ENCODE measurements at places on chromosomes 12 and 14.

DNA sequence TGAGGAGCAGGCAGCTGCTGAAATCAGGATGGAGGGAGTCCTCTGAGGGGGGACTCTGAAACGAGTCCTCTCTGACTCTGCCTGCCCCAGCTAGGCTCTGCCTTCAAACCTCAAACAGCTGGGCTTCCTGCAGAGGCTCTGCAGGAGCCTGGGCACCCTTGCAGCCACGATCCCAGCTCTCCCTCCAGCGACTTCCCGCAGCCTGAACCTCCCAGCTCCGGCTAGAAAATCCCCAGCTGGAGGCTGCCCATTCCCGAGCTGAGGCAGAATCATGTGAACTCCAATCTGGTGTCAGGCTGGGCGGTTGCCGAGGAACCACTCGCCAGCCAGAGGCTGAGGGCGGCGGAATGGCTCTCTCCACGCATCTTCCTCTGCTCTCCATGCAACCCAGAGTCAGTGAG, at the start of gene GPR68:
GPR68 (minus strand) TSS at position 204 of the 401 bp plus-strand sequence. CDS start 9,654 bp downstream, outside the sequence.
- DNase-seq: no peak

DNA sequence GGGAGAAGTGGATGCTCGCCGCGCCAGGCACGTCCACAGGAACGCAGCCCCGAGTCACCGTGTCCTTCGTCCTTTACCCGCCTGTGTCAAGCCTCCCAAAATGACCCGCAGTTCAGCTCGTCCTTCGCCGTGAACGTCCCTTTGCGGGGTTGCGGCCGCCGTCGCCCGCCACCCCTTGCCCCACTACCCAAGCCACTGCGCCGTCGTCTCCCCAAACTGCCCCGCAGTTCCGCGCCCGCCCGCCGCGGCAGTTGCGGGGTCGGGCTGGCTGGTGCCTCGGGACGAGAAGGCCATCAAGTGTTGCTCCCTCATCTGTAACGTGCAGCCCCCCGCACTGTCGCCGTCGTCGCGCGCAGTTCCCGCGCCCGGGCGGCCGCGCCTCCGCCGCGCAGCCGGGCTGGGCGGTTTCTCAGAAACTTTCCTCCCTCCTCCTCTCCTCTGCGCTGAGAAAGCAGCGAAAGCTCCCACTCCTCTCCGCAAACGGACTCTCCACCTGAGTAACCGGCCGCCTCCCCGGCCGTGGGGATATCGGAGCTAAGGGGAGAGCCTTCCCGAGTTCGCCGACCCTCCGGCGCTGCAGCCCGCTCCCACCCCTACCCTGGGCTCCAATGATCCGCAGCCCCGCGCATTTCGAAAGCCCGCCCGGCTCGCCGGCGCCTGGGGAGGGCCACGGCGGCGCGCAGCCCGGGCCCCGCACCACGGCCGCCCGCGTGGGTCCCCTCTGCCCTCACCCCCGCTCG, 6.7 kb downstream of the CDKN1B start:
- no peak for DNase-seq

GRCh38 chr12:131827961-131828534, at the start of gene MMP17:
MMP17 (plus strand) TSS chr12:131828393; CDS start chr12:131828495, 102 bp downstream.
- no peak for DNase-seq

- no peak for DNase-seq
Measured at GRCh38 chr14:64649383-64649998, 54.7 kb upstream of the PLEKHG3 start.

DNA sequence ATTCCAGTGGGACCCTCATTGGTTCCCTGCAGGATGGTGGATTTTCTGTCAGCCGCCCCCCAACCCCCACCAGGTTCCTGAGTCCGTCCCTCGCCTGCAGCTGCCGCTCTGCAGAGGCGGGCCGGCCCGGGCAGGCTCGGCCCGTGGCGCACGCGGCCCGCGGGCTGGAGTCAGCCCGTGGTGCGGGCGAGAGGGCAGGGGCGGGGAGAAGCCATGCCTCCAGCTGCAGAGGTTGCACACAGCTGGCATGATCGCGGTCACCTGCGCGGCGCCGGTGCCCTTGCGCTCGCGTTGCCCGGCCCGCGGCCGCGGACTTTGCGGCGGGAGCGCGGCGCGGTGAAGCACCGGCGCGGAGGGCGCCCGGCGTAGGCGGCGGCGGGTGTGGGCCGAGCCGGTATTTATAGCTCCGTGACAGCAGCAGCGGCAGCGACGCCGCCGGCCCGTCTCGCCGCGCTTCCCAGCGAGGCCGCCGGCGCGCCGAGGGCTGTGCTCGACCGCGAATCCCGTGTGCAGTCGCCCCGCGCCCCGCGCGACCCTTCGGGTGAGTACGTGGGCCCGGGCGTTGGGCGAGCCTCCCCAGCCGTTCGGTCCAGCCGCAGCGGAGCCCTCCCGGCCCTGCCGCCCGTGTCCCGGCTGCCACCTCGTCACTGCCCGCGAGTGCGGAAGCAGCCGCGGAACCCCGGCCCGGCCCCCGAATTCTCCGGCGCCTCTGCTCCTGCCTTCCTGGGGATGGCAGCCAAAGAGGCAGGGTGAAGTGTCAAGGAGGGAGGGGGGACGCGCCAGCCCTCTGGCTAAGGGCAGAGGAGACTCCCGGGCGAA, at the start of gene TMEM117:
TMEM117 (plus strand) TSS at position 426 of the 819 bp plus-strand sequence.
- peak; percentile 13 for DNase-seq

DNA sequence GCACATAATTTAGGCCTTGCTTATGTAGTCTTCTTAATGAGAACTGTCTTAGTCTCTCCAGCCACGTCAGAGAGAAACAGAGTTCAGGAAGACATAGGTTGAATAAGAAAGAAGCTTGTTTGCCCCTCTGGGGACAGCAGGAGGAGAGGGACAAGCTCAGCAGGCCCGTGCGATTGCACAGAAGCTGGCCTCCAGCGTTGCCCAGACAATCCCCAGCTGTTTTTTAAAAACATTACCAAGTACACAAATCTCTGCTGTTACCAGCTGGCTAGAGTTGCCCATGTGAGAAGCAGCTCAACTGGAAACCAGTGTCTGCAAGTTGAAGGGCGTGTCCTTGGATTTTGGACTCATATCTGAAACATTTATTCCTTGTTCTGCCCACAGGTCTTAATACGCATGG, 232.6 kb downstream of the EFCAB11 start:
- DNase-seq: no peak

- DNase-seq: no peak
Measured at GRCh38 chr12:80807640-80808288, 91.1 kb downstream of the MYF5 start.

All from stimulated activated CD4-positive, alpha-beta T cell treated with anti-CD3 and anti-CD28 coated beads, Interleukin-1b, Interleukin-23, amount 100 ng/mL, for 1 hour (primary cell).